NCI-H1092 (cell line): ENCODE measurements at places on chromosomes 6 and 20.
A peak's percentile ranks its signal among the peaks of the same experiment; 100 is the strongest.

GRCh38 chr6:25165800-25166199, 113.4 kb upstream of the CARMIL1 start:
- DNase-seq: no peak

GRCh38 chr20:45017857-45018256, 51.5 kb downstream of the STK4 start:
- no peak for DNase-seq

- peak; percentile 58 for DNase-seq
Measured at GRCh38 chr6:35449287-35449881, 2.8 kb upstream of the FANCE start.

- DNase-seq: no peak
Measured at GRCh38 chr6:71324194-71324785, 35.7 kb downstream of the OGFRL1 start.

GRCh38 chr6:150900049-150900448, 34.5 kb downstream of the MTHFD1L start:
- DNase-seq: no peak

DNA sequence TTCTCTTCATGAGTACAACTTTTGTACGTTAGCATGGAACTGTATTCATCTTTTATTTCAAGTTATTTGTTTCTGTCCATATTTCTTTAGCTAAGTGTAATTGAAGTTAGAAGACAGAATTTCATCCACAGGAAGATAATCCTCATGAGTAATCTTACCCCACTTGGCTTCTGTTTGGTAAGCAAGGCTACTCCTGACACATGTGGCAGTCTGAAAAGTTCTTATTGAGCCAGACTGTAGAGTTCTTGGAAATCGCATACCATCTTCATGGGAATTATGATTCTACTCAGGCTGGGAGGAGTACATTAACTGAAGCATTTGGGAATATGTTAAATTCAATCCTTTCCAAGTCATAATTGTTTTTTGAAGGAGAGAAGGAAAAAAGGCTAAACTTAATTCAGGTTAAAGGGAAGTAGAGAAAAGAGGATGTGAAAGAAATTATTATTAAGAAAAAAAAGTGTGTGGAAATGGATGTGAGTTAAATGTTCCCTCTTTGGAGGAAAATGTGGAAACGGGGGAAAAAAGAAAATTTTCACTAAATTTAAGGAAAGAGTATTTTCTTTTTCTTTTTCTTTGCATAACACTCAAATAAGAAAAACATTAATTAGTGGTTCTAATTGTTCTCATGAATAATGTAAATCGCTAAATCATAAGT, 41.5 kb upstream of the TENT5A start:
- no peak for DNase-seq

GRCh38 chr6:135149376-135149775, 31.7 kb upstream of the MYB start:
- DNase-seq: no peak

GRCh38 chr6:134090591-134090990, 38.2 kb upstream of the SLC2A12 start:
- DNase-seq: no peak

DNA sequence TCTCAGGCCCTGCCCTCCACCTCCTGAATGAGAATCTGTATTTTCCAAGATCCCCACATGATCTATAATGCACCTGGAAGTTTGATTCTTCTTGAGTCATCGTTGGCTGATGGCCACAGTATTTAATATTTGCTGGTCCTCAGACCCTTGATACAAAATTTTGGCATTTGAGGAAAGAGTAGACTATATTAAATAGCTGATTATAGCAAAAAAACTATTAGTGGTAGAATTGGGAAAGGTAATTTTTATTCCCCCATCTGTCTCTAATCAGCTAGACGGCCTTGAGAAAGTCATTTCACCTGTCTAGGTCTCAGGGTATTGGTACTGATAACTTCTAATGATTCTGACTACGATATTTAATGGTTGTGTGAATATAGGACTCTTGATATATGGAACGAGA, 176.8 kb downstream of the BMP2 start:
- DNase-seq: no peak

GRCh38 chr6:47138046-47138445, 95.9 kb upstream of the ADGRF1 start:
- no peak for DNase-seq

- DNase-seq: peak; percentile 4
Measured at GRCh38 chr6:16146527-16146955, 17.7 kb downstream of the MYLIP start.

- no peak for DNase-seq
Measured at GRCh38 chr20:9835302-9835701, 3.6 kb downstream of the PAK5 start.

DNA sequence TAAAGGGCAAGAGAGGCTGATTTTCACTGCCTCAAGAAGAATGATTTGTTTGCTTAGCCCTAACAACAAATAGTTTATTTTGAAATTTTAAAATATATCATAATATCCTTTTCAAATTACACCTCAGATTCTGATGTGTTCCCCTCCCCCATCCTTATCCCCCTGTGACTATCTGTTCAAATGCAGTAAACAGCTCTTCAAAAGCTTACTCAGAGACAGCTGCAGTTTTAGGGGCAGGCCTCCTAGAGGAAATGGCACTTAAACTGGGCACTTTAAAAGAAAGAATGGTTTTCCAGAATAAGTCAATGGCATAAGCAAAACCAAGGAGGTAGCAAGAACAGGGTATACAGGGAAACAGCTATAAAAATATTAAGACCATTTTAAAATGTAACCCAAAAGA, 118.6 kb upstream of the UST start:
- DNase-seq: no peak

GRCh38 chr20:25390538-25391528, at the start of gene ABHD12:
TSS of gene ABHD12 (minus strand) at chr20:25390835. CDS start at chr20:25390703, 132 bp downstream.
- peak; percentile 96 for DNase-seq

DNA sequence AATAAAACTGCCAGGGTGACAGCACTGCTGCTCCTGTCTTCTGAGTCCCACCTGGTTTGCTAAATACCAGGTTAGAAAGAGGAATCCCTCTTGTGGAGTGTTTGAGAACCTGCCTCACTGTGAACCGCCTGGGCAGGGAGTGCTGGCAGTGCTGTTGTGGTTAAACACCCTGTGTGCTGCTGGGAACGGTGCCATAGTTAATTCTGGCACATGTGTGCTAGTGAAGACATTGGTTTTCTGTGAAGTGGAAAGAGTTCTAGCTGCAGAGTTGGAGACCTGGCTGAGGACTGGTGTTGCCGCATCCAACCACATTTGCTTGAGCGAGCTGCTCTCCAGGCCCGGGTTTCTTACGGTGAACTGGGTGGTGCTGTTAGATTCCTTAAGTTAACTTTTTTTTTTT, 72.7 kb downstream of the IGF2R start:
- DNase-seq: peak; percentile 40

DNA sequence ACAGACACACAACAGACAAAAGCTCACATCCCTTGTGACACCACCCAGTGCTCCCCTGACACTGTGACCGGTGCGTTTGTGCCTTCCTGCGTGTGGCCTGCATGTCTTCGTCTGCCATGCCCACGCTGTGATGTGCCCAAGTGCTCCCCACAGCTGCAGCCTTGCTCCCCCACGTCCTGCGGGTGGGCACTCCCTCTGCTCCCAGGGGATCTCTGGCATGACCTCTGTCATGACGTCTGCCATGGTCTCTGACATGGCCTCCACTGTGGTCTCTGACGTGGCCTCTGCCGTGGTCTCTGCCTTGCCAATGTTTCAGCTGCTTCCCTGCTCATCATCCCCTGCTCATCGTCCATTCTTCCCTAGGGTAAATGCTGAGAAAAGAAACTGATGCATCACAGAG, 200.9 kb downstream of the DLL1 start:
- no peak for DNase-seq

DNA sequence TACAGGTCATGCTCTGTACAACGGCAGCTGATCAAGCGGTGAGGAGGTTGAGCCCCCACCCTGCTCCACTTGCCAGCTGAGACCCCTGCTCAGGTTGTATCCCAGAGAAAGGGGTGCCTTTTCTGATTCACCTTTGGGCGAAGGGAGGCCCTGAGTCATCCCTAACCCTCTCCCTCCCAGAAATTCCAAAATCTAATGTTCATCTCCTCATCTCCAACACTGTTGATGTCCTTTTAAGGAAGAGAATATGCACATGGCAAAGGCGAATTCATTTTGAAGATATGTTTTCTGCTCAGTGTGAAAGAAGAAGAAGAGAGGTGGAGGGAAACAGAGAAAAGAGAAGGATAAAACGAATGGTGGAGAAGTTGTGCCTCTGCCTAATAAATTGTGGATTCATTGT, 120.5 kb downstream of the SCML4 start:
- DNase-seq: no peak

DNA sequence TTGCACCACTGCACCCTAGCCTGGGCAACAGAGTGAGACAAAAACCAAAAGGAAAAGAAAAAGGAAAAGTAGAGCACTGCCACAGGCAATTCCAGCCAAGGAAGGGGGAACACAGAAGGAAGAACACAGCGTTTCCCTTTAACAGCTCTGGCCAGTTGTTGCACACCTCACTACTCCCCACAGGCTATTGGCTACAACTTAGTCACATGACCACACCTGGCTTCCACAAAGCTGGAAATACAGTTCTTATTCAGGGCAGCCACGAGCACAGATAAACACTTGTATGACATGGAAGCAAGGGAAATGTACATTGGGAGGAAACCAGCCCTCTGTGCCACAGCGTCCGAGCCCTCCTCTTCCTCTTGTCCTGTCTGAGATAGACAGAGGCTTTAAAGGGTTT, 249.0 kb upstream of the JARID2 start:
- no peak for DNase-seq

- DNase-seq: no peak
Measured at GRCh38 chr20:39877788-39878187, 811.2 kb downstream of the MAFB start.

GRCh38 chr20:46990017-46990595, 95.5 kb downstream of the EYA2 start:
- no peak for DNase-seq

DNA sequence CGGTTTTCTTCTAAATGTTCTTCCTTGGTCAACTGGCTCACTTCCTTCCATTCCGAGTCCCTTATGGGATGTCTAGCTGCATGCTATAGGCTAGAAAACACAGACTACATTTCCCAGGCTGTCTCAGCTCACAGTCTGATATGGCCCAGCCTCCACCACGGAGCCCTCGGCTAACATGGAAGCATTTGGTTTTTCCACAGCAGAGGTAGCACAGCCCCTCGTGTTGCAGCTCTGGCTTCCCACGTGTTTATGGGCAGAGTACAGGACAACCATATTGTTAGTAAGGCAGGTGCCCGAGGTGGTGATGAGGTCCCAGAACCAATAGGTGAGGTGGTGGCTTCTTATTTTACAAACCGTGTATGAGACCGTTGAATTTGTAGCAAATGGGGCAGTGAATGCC, 8.7 kb downstream of the GPLD1 start:
- no peak for DNase-seq

- no peak for DNase-seq
Measured at GRCh38 chr6:85672050-85672449, 29.4 kb upstream of the SYNCRIP start.

GRCh38 chr6:22145823-22146677, 150.8 kb downstream of the PRL start:
- peak; percentile 12 for DNase-seq

- DNase-seq: no peak
Measured at GRCh38 chr6:106614592-106615257, 14.6 kb downstream of the RTN4IP1 start.

DNA sequence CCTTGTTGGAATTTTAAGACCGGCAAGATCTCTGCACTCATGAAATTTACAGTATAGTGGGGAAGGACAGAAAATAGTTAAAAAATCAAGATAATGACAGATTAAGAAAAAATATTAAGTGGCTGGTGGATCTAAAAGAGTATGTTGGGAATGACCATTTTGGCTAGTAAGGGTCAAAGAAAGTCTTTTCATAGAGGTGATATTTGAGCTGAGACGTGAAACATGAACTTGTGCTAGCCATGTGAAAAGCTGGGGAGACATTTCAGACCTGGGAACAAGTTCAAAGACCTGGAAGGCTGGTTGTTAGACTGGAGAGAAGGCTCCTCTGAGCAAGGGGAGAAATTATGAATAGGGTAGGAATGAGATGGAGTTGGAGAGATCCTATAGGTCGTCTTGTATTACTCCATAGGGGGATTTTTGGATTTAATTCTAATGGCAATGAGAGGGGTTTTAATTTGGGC, 4.7 kb downstream of the BICRAL start:
- no peak for DNase-seq

GRCh38 chr6:101633081-101633480, 239.6 kb downstream of the GRIK2 start:
- DNase-seq: no peak

- DNase-seq: no peak
Measured at GRCh38 chr6:10403385-10404106, 11.3 kb downstream of the TFAP2A start.
